ENCODE measurements at places on chromosomes 1 and 21.

DNA sequence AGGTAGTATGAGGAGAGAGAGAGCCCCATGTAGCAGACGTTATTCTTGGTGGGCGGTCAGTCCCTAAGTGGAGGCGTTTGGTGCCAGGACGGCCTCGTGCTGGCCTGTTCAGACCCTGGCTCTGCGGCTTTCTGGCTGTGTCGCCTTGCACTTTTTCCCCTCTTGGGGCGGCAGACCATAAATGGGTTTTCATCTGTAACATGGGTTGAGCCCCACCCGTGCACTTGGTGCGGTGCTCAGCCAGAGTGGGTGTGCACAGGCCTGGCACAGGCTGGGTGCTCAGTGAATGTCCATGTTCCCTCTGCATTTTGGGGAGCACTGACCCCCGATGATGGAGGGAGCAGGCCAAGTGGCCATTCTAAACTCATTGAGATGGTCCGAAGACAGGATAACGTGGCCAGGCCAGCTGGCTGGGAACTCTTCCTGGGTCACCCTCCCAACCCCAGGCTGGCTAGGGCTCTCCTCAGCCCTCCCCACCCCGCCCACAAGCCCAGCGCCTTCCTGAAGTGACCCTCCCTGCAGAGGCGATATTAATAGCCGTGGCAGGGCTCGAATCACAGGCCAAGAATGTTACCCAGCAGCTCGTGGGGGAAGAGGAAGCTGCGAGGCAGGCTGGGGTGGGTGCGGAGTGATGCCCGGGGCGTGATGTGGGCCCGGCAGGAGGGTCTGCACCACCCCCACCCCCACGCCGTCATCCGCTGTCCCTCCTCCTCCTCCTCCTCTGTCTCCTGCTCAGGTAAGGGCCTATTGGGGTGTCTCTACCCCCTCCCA lies 78.5 kb downstream of the ARHGEF10L start:
- peak; percentile 20 for DNase-seq

- DNase-seq = peak; percentile 52
Measured at GRCh38 chr1:45686015-45686287, 382 bp downstream of the GPBP1L1 start.

GRCh38 chr1:40770296-40771070 lies 13.1 kb upstream of the KCNQ4 start:
- no peak for DNase-seq

- no peak for DNase-seq
Measured at GRCh38 chr1:115624859-115625258, 16.9 kb upstream of the VANGL1 start.

Measured in CD4-positive, alpha-beta T cell treated with Interferon gamma for 1 hour (primary cell).